ENCODE measurements at places on chromosomes 4 and X.

DNA sequence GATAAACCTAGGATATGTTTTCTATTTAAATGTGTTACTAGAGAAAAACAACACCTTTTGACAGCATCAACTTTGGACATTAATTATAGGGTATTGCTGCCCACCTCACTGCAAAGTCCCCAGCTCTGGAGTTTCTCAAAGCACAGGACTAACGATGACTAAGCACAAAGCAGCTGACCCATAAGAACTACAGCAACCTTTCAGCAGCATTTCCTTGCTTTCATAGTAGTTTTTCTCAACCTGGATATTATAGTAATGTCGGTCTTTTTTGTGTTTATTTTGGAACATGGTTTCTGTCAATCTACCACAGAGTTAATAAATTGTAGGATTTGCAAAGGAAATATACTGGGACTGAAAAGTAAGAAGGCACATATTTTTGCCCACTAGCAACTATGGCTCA lies 21.5 kb downstream of the HHIP start:
- DNase-seq: no peak

DNA sequence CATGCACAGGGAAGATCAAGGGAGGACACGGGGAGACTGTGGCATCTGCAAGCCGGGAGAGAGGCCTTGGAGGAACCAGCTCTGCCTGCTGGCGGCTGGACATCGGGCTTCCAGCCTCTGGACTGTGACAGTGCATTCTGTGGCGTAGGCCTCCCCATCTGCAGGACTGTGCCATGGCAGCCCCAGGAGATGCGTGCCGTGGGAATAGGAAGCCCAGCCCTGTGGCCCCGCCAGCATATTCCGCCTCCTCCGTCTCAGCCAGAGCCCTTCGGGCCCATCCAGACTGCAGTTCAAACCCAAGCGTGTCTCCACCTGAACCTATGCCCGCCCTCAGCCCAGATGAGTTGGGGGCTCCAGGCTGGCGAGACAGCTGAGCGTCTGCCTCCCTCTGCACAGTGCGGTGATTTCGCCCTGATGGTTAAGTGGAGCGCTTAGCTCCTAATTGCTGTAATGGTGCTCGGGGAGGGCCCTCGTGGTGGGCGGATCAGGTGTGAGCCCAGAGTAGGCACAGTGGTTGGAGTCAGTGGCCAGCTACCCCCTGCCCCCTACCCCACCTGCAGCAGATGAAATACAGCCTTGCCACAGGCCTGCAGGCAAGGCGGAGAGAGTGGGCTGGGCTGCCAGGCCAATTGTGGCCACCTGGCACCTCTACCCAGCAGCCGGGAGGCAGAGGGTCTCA lies 133.9 kb downstream of the HMX1 start:
- DNase-seq: no peak

DNA sequence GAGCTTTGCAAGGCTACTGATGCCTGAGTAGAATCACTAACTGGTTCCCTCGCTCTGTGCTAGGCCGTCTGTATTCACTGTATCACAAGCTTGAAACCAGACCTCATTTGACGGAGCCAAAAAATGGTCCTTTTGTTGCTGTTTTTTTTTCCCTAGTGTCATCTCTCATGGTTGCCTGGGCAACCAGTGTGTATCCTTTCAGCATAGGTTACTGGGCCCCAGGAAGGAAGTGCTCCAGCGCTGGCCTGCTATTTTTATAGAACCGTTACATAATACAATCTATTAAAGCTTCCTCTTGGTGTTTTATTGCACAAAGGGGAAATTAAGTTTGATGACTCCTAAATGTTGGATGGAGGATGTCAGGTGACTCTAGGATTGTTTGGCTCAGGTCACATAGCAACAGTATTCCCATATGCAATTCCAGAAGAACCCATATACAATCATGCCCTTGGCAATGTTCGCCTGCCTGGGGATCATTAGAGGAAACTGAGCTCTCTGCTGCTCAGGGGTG lies 220.4 kb downstream of the SPRY1 start:
- DNase-seq: peak; percentile 8

DNA sequence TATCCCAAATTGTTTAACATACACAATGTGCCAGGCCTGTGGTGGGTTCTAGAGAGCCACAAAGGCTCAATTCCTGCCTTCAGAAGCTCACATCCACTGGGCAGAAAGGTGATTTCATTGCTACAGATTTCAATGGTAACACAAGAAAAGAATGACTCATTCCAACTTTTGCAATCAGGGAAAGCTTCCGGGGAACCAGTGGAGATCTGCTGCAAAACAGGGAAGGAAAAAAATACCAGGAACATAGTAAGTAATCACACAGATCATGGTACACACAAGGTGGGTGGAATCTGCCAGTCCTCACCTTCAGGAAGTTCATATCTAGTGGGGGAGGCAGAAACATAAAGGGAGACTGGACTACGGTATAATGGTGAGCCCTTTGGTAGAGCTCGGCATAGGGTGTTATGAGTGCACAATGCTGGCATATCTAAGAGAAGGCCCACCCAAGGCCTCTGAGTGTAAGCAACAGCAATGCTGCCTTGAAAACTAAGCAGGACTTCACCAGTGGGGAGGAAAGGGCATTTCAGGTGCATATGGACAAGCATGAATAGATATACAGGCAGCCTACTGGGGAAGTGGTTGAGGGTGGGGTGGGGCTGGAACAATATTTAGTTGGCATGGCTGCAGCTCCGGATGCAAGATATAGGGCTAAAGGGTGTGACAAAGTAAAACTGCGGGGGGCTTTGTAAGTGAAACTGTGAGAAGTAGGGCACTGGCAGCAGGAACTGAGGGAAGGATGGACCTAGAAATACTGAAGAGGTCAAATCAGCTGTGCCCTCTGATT lies 24.2 kb downstream of the GPRIN3 start:
- no peak for DNase-seq

- no peak for DNase-seq
Measured at GRCh38 chr4:52843958-52844357, 18.2 kb upstream of the RASL11B start.

- no peak for DNase-seq
Measured at GRCh38 chrX:1502853-1503252, 34.1 kb downstream of the P2RY8 start.

- no peak for DNase-seq
Measured at GRCh38 chr4:111905511-111905910, 239.7 kb upstream of the FAM241A start.

GRCh38 chrX:9257718-9258420 lies 207.0 kb upstream of the TBL1X start:
- no peak for DNase-seq

DNA sequence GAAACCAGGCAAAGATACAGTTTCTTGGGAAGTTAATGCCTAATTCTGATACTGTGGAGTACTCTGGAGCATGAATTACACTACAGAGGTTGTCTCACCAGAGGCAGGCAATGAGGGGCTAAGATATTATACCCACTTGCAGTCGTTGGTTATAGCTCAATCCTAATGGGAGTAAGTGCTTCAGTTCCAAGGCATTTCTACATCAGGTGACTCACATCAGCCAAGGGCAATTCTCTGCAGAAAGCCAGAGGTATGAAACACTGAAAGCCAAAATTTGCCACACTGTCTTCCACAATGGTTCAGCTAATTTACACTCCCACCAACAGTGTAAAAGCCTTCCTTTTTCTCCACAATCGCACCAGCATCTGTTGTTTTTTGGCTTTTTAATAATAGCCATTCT lies 174.0 kb upstream of the IL15 start:
- DNase-seq: no peak

DNA sequence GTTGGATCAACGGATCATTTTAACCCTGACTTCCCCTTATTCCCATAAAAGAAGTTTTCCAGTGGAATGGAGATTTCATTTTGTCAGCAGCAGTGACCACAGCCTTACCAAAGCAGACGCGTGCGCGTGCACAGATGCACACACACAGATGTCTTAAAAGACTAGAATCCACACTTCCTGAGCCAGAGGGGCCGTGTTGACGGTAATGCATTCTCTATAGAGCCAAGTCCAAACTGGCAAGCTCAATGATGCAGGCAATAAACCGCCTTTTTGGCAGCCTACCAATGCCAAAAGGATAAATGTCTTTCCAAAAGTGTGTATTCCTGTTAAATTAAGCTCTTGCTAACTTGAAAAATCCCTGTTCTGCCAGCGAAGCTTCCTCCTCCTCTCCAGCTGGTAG lies 18.8 kb upstream of the CLDN34 start:
- DNase-seq: no peak

DNA sequence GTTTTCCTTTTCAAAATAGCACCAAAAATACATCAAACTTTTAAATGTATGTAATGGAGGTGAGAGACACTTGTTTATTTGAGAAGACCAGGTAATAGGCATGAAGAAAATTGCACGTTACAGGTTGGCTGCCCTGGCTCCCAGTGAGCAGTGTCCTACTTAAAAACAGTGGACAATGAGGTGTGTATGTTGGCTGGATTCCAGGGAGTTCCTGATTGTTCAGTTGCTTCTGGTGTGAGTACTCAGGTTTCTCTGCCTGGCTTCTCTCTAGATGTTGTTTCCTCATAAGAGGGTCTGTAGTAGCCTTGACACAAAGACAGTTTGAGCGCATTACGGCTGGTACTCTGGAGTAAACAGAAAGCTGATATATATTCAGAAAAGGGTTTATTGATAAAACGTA lies 29.4 kb downstream of the SNX25 start:
- DNase-seq: no peak

DNA sequence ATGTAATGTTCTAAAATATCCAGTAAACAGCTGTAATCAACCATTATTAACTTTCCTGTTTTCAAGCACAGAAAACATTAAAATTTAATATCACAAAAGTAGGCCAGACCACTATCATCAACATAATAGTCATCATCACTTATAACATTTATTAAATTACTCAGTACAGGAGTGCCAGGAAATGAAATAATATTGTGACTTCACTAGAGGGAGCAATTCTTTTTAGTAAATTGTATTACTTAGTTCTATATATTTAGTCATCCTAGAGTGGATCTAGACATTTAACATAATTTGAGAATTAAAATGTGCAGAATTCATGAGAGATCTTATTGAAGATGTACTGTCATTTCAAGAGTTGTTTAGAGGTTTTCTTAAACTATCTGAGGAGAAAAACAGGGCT lies 33.6 kb downstream of the PITX2 start:
- no peak for DNase-seq

GRCh38 chr4:42945874-42946273 lies 53.4 kb downstream of the GRXCR1 start:
- DNase-seq: no peak

GRCh38 chr4:115152081-115152480 lies 38.7 kb upstream of the NDST4 start:
- DNase-seq: no peak

DNA sequence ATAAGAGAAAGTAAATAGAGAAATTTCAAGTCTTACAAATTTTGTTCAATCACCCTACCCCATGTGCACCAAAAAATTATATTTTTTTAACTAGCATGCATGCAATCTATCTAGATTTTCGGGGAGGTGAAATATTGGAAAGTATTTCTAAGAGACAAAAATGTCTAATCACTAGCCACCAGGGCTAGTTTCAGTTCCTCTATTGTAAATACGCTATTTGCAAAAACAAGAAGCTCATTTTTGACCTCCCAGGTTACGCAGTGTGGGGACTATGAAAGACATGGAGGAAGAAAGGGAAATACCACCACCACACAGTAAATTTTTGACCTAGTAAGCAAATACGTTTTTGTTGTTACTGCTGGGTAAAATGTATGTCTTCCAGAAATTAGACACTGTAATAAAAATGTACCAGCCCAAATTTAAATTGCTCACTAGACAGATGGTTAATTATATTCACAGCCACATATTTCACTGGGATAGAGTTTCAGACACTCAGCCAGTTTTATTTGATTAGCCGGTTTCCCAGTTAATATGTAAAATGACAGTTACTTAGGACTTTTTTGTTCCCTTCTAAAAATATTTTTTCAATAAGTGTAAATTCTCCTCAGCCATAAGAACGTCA lies 2.2 kb downstream of the NEXMIF start:
- no peak for DNase-seq

DNA sequence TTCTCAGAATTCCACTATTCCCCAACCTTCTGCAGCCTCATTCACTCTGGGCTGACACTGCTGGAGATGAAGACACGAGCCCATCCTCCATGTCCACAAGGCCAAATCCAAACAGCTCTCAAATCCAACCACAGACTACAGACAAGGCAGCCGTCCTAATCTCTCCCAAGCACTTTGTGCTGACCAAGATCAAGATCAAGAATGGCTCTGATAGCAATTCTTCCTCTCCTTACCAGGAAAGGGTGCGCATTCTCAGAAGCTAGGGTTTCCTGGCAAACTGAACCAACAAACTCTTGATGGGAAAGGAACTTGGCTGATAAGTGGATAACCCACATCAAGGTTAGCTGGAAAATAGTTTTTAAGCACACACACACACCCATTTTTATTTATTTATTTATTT lies 26.5 kb downstream of the RELL1 start:
- DNase-seq: no peak

DNA sequence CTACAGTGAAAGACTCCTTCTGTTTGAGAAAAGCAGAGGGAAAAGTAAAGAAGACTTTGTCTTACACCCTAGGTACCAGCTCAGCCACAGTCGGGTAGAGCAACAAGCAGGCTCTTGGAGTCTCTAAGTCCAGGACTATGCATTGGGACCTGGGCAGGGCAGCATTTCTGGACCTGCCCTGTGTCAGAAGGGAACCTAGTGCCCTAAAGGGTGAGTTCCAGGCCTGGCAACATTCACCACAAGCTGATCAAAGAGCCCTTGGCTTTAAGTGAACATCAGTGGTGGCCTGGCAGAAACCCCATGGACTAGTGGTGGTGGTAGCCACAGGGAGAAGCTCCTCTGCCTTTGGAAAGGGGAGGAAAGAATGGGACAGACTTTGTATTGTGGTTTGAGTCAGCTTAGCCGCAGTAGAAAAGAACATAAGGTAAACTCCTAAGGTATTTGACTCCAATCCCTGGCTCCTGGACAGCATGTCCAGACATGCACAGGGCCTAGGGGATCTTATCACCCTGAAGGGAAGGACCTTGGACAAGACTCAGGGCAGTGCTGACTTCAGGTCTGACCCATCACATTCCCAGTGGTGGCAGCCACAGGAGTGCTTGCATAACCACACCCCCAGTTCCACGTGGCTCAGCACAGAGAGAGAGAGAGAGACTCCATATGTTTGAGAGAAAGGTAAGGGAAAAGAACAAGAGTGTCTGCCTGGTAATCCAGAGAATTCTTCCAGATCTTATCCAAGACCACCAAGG lies 32.6 kb downstream of the CCDC158 start:
- no peak for DNase-seq

DNA sequence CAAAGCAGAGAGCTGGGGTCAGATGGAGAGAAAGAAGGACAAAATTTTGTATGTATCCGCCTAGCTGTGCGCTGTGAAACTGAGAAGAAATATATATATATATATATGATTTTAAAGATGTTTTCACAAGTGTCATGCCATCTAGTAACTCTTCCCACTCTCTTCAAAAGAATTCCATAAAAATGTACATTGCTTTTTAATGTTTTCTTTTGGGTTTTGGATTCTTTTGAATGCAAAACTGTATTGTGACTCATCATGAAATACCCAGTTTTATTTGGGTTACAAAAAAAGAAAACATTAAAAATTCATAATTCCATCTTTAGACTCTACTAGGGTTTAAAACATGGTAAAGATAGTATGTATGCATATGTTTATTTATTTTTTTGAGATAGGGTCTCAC lies 34.3 kb upstream of the IGFBP7 start:
- DNase-seq: no peak

GRCh38 chr4:177308125-177308524 lies 1.5 kb upstream of the NEIL3 start:
- no peak for DNase-seq
